ENCODE measurements at places on chromosomes 2 and 18.

DNA sequence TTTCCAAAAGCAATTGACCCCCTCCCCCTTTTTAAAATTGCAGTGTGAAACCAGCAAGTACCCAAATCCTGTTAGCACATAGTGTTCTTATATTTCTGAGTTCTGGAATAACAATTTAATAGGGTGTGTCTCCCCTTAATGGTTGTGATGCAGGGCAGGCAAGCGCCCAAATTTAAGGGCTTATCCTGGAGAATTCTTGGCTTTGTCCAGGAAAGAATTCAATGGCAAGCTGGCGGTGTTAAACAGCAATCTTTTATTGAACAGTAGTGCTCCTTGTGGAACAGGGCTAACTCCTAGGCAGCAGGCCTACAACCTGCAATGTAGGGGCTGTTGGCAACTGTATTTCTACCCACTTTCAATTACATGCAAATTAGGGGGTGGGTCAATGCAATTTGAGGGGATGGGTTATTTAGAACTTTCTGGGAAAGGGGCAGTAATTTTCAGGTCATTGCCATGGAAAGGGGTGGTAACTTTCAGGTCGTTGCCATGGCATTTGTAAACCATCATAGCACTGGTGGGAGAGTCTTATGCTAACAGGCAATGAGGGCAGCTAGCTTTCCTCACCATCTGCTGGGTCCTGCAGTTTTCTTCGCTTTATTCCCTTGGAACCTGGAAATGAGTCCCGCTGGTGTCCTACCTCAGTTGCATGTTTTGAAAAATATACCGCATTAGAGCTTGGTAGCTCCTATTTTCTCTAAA lies 149.0 kb upstream of the KCTD1 start:
- no peak for DNase-seq

DNA sequence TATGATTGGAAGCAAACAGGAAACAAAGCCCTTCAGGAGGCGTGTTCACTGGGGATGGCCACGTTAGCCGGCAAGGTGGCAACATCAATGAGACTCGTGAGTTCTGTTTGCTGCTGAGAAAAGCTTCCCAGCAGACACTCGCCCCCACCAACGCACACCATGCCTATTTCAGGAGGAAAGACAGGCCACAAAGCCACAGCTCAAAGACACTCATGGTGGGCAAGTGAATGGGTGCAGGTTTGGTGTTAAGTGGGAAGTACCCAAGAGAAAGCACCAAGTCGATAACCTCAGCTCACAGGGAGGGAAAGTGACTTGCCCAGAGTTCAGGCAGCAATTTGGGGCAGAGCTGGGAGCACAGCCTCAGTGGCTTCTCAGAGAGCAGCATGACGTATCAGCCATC lies 10.5 kb upstream of the MTERF4 start:
- no peak for DNase-seq

DNA sequence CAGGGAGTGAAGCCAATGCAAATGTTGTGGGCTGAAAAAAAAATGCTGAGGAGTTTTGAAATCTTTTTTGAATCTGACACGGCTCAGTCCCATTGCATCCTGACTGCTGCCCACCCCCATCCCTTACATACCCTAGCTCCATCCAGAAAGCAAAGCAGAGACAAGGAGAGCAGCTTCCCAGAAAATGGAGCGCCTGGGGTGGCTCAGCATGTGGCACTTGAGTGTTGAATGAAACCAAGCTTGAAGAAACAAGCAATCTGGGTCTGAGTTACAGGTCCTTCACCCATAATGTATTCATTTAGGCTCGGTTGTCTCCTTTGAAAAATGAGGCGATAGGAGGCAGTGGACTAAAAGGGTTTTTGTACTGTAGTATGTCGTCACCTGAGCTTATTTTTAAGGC lies 244.2 kb upstream of the ACVR2A start:
- DNase-seq = no peak

DNA sequence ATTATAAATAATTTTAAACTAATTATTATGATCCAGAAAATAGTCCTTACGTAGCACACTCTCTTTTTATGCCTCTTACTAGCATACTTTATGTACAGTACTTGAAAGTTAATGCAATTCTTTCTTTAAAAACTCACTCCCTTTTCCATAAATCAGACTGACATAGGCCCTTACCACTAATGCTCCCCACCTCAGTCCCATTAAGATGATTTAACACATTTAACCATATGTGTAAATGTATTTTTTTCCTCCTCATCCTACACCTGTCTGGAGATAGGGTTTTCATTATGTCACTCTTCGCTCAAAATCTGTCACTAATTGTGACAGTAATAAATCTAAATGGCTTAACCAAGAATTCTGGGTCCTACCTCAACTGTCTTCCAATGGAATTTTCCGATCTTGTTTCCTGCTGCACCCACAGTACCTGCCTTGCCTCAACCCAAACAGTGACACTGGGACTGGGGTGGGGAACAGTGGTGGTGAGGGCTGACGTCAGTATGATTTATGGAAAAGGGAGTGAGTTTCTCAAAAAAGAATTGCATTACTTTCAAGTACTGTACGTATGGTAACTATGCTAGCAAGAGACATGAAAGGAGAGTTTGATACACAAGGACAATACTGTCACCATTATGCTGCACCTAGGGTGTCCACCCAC lies 25.1 kb downstream of the EFEMP1 start:
- DNase-seq = no peak

DNA sequence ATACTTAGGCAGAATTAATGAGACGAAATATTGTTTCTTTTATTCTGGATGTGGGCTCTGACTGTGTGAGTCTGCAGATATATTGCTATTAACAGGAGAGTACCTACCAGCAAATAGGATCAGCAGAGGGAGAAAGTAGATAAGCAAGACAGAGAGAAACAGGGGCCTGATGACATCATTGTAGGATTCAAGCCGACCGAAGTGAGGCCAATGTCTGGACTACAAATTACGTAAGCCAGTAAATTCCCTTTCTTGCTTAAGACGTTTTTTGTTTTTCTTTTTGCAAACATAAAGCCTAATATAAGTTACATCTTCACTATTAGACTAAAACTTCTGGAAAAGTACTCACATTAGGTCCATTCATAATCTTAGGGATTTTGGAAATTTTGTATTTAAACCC lies 21.4 kb upstream of the PTPRM start:
- DNase-seq = no peak

DNA sequence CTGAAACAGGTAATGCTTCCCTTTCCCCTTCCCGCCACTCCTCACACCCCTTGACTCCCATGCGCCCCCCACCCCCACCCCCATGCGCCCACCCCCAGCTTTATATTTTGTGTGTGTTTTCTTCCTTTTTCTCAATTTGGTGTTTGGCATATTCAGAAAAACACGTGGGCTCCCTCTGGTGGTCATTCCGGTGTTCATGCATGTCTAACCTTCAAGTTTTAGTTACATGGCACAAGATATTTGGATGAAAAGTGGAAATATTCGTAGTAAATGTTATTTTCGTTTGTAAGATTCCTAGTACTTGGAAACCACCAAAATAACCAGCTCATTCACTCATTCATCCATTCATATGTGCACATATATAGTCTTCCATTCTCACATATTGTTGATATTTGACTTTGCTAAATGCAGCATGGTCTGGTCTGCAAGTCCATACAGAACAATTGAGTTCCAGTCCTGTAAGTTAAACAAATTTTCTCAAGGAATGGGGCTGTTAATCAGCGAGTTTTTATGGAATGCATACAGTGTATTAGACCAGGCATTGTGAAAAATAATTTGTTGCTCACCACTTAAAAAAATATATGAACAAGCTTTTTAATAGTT lies 143.6 kb upstream of the MAP3K20 start:
- peak; percentile 59 for DNase-seq

GRCh38 chr18:6866552-6867085 lies 137.1 kb downstream of the ARHGAP28 start:
- DNase-seq = no peak

GRCh38 chr2:148819019-148819585 lies 55.9 kb upstream of the KIF5C start:
- DNase-seq = no peak

GRCh38 chr2:192570788-192571187 lies 376.1 kb upstream of the TMEFF2 start:
- no peak for DNase-seq

All from stimulated activated CD4-positive, alpha-beta T cell treated with anti-CD3 and anti-CD28 coated beads, Interleukin-12 subunit alpha, Interleukin-12 subunit beta, amount 100 ng/mL, for 48 hours (primary cell).